Fibroblast of the aortic adventitia (primary cell): ENCODE measurements at places on chromosomes 2 and 18. TPM values are rescaled to one million over a fixed set of nuclear protein-coding genes. Genes with fewer than 3 reads are reported as not detected.

Gene MC5R
- not detected in 2 replicates for total RNA-seq

Gene TUBA3E
- not detected in 2 replicates for total RNA-seq

Gene TMEM37
- total RNA-seq: not detected in 2 replicates

Gene RAB6C
- total RNA-seq: not detected in 2 replicates

Gene VWA3B
- total RNA-seq: not detected in 2 replicates

Gene THSD7B
- 0.36 TPM in 1 of 2 replicates, not detected in the other for total RNA-seq

Gene NGEF
- total RNA-seq: 1.1 and 17.4 TPM in 2 replicates

Gene CGREF1
- total RNA-seq: 4.7 and 9.3 TPM in 2 replicates

Gene POTEI
- not detected in 2 replicates for total RNA-seq
